ENCODE measurements at places on chromosomes 2 and 18. TPM values are rescaled to one million over a fixed set of nuclear protein-coding genes. Genes with fewer than 3 reads are reported as not detected.

Gene SNORC
- 0.33 TPM for total RNA-seq

Gene GRP
- total RNA-seq: not detected

Gene SLC5A7
- not detected for total RNA-seq

Gene PEX13
- total RNA-seq: 36.1 TPM

Gene RESP18
- total RNA-seq: not detected

Gene SLC30A3
- 0.11 TPM for total RNA-seq

Gene METAP1D
- total RNA-seq: 2.1 TPM

Gene AQP12B
- total RNA-seq: not detected

Gene CD207
- total RNA-seq: not detected

Gene LYG1
- total RNA-seq: 0.79 TPM

Gene LRRC30
- not detected for total RNA-seq

Gene CDH20
- total RNA-seq: not detected

Gene SLC9A4
- 0.79 TPM for total RNA-seq

Gene PPP1R1C
- total RNA-seq: 5.5 TPM

Gene OSR1
- total RNA-seq: 114 TPM

Gene RGPD3
- total RNA-seq: under 0.01 TPM

Gene RAX
- not detected for total RNA-seq

Gene SALL3
- total RNA-seq: 0.11 TPM

Gene MOGAT1
- not detected for total RNA-seq

Measured in placental epithelial cell (primary cell).